Skin of body (tissue), 3 donors: ENCODE measurements at places on chromosomes 3 and 15.

DNA sequence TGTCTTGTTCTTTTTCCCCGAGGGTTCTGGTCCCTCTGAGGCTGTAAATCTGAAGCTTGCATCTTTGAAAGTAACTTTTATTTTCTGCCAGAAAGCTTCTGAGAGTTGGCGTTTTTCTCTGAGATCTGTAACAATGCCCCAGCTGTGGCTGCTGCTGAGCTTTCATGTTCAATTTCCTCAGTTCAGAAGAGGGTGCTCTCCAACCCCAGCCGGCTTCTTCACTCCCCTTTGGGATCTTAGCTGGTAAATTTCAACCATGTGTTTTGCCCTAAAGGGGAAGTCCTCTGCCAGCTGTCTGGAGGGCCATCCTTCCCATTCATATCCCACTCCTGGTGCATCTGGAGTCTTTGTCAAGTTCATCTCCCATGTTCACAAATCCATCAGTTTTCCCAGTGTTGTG lies 18.3 kb upstream of the CFAP100 start:
- DNase-seq = peak; percentile 11

DNA sequence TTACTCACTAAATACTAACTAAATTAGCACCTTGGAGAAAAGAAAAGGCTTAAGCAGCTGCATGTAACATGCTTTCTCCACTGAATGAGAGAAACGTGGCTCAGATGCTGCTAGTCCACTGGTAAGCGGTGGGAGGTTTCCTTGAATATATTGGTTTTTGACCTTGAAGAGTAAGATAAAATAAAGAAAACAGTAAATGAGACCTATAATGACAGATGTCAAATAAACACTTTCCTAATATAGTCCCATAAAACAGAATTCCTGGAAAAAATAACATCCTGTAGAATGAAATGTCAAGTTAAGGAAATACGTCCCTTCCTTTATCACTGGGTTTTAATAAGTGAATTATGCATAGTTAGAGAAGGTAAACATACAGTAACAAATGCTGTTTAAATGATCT lies 215.0 kb downstream of the DPH6 start:
- DNase-seq = no peak

DNA sequence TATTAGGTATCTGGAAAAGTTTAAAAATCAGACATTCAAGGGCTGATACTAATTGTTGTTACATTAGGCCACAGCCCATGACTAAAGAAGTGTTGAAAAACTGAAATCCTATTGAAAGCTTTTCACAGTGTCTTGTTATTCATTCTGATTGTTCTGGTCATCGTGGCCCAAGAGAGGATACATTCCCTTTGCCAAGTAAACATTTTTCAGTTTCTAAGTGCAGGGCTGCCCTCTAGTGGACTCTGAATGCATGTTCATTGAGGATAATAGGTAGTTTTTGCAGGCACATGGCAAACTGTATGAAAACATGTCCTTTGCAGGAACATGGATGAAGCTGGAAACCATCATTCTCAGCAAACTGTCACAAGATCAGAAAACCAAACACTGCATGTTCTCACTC lies 181.1 kb downstream of the MYRIP start:
- no peak for DNase-seq

DNA sequence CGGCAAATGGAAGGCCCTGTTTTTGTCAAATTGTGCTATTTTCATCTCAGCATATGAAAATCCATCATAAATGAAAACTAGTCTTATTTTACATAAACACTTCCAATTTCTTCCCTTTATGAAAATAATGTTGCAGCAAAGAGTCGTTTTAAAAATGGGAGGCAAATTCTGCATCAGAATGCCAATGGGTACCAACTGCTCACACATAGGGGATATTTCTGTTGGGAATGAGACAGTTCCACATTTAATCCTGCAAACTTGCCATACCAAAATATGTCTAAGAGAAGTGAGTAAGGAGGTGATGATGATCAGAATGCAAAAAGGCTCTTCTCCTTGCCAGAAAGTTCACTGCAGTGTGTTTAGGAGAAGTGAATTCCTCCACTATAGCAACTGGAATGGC lies 391.7 kb downstream of the CACNA2D3 start:
- no peak for DNase-seq

DNA sequence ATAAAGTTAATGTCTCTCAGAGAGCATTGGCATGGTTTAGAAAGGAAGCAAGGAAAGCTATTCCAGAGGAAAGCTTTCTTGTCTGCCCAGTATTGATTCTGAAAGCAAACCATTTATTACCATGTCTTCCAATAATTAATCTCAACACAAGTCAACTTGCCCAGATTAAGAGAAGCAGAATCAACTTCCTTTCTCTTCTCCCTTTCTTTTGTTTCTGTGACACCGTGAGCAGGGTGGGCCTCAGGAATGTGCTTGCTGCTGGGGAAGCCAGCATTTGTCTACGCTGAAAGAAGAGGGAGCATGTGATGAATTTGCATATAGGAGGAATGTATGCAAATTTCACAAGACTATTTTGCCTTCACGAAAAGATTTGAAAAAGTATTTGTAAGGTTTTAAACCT lies 368.6 kb upstream of the ROPN1 start:
- DNase-seq = peak; percentile 9

GRCh38 chr3:194405766-194406165 lies 6.7 kb upstream of the GP5 start:
- DNase-seq = no peak

GRCh38 chr3:160400030-160400701 lies 716 bp downstream of the SMC4 start:
- peak; percentile 44 for DNase-seq

- DNase-seq = no peak
These were observed 309.4 kb downstream of the ULK4 start for GRCh38 chr3:41652506-41652905.

DNA sequence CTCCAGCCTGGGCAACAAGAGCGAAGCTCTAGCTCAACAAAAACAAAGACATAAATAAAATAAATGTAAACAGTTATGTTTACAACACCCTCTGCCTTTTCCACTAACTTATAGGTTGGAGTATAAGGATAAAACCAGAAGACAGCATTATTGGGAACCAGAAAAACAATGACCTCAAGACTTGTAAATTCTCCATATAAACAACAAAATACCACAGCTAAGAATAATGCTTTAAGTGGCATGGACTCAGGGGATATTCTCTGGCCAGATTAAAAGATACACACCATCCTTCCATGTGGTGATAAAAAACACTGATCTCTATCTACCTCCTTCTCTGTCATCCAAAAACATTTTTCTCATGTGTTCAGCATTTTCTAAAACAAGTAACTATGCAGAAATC lies 500.6 kb downstream of the MAGI1 start:
- no peak for DNase-seq

DNA sequence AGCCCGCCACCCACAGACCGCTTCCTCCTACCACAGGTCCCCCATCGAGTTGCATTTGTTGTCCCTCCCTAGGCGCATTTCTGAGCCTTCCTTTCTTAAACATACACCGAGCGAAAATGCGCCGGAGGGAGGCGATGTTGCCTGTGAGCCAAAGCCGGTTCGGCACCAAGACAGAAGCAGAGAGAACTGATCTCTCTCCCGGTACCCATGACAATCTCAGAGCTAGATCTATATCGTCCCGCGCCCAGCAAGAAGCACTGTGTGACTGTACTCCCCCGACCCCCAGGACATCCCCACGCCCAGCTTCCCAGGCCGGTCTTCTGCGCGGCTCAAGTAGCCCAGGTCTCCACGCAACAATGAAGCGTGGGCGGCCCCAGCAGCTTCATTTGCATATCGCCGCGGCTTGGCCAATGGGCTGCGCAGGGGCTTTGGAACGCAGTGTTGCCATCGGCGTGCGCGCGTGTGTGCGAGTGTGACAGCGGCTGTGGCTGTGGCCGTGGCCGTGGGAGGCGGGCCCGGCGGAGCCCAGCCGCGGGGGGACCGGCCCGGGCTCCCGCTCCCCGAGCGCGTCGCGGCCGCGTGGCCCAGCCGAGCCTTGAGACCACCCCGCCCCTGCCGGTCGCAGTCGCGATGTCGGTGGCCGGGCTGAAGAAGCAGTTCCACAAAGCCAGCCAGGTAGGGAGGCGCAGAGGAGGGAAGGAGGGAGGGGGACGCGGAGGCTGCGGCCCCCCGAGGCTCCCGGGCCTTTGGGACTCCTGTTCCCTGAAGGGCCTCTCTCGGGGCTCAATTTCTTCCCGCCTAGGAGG lies at the start of gene SH3GL3:
SH3GL3 (plus strand) TSS at position 438 of the 806 bp plus-strand sequence; CDS start at position 631, 193 bp downstream.
- peak; percentile 86 for DNase-seq

- DNase-seq = no peak
These were observed 80.9 kb downstream of the DGKG start for GRCh38 chr3:186281176-186281575.

DNA sequence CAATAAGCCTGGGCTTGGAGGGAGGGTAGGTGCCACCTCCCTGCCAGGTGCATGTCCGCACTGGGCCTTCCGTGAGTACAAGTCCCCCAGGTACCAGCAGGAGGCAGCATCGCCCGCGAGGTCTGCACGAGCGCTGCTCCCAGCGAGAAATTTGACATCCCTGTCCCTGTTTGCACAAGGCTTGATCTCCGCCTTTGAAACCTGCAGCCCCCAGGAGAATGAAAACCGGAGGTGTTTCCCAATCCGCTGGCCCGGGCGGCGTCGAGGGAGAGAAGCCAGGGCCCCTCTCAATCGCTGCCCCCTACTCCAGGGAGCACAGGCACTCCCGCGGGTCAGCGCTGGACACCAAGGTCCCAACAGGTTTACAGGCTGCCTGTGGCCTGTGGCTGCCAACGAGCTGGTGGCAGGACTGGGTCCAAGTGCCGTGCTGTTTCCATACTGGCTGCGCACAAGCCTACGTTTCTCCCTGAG lies 961 bp downstream of the HAPLN3 start:
- DNase-seq = no peak

- DNase-seq = peak; percentile 24
These were observed 38.5 kb upstream of the CPB1 start for GRCh38 chr3:148789146-148789545.

DNA sequence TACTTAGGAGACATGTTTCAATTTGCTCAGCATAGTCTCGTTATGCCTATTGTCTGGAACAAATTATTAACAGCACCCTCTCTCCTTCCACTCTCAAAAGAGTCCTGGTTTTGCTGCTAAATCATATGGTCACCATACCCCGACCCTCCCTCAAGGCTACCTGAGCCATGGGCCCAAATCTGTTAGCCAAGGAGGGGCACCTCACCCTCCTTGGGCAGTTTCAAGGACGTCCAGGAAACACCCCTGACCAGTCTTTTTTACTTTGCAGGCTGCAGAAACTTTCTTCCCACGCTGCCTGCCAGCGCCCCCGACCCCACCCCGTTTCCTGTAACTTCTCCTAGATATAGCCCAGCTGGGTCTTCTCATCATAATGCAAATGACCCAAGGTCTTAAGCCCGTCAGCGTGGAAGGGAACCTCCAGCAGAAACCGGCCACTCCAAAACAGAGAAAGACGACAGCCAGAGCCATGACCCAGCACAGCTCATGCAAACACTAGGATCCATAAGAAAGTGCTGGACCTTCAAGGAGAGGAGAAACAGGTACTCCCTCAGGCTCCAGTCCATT lies 62.3 kb downstream of the ADCY5 start:
- DNase-seq = no peak

- no peak for DNase-seq
These were observed 105.2 kb downstream of the NUP210 start for GRCh38 chr3:13314877-13315276.

- DNase-seq = no peak
These were observed 251.3 kb upstream of the NR2E3 start for GRCh38 chr15:71559098-71559497.

DNA sequence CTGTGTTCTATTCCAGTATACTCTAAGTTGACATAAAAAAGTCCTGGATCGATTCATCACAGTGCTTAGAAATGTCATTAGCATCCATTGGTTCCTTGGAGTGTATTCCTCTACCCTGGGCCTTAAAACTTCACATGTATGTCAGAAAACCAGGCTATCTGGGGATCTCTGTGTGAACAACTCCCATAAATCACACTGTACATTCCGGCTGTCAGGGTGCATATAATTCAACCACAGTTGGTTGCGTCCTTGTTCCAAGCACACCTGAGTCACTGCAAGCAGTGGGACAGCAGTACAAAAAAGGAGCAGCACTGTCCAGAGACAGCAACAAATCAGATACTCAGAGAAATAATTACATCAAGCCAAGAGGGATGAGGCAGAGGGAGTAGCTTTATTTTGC lies 52.4 kb downstream of the PDZRN3 start:
- DNase-seq = no peak

DNA sequence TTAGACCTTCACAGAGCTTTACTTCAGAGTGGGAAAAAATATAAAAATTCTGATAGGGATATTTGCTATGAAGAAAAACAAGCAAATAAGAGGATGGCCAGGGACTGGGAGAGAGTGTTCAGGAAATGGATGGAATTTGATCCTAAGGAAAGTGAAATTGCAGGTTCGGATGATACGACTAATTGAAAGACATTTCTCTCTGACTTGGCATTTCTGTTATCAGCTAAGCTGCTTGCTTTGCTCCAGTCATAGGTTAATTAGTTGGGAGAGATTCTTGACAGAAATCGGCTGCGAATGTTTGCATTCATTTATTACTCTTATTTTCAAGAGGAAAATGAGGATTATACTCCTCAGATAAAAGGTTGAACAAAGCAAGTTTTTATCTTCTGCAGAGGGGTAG lies 808.7 kb upstream of the NECTIN3 start:
- DNase-seq = no peak

DNA sequence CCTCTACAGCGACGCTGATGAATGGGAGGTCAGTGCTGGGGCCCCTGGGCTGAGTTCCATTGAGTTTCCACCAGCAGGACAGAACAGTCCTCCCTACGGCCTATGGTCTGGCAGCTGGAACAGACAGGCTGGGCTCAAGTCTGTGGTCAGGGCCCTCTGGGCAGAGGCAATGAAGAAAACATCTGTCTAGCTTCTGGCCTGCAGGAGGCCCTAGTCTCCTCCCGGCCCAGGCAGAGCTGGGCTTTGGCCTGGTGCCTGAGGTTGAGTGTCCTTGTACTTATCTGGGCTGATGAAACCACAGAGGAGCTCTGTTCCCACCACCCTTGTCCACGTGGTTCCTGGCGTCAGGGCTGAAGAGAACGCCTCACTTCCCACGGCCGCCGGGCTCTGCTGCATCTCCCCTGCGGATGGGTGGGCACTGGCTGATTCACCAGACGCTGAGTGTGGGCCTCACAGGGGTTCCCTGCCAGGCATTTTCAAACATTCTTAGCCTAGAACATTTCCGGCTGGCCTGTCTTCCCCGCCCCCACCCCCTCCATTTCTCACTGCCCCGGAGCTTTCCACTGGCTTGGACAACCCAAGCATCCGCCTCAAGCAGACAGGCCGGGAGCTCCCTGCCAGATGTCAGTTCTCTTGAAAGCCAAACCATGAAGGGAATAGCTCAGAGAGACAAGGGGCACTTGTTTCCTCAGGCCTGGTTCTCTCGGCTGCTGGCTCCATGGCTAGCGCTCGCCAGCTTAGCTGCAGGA lies 20.3 kb downstream of the PPCDC start:
- peak; percentile 94 for DNase-seq

DNA sequence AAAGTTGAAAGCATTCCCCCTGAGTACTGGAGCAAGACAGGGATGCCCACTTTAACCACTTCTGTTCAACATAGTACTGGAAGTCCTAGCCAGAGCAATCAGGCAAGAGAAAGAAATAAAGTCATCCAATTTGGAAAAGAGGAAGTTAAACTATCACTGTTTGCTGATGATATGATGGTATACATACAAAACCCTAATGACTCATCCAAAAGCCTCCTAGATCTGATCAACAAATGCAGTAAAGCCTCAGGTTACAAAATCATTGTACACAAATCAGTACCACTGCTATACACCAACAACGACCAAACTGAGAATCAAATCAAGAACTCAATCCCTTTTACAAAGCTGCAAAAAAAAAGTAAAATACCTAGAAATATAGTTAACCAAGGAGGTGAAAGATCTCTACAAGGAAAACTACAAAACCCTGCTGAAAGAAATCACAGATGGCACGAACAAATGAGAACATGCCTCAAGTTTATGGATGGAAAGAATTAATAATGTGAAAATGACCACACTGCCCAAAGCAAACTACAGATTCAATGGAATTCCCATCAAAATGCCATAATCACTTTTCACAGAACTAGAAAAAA lies 40.3 kb downstream of the RPL39L start:
- no peak for DNase-seq
